ENCODE measurements at places on chromosomes 2 and 18. TPM values are rescaled to one million over a fixed set of nuclear protein-coding genes. Genes with fewer than 3 reads are reported as not detected.
A peak's percentile ranks its signal among the peaks of the same experiment; 100 is the strongest.

GRCh38 chr2:237982039-237982725 lies 15.4 kb downstream of the UBE2F start:
- H3K27ac ChIP-seq: peak overlapping the region; percentile 58
- no peak overlapping the region for H3K4me3 ChIP-seq
- H3K4me1 ChIP-seq: peaks cover 54% of the 10 kb centered on the region
- peaks cover 20% of the 10 kb centered on the region for H3K36me3 ChIP-seq
- no peak for DNase-seq

DNA sequence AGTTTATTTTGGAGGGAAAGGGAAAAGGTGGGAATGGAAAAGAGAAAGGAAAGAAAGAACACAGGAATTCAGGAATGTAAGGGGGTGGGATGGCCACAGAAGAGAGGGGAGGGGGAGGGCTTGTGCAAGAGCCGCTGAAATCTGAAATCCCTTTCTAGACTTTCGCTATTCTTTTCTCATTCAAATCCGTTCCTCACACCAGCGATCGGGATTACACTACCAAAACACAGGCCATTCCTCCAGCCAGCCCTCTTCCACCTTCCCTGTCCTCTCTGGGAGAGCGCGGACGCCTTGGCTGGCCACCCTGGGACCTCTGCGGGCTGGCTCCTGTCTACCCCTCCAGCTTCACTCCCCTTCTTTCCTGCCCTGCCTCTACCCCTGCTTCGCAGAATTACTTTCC lies 102.3 kb downstream of the CDCA7 start:
- H3K36me3 ChIP-seq: no peaks in the 10 kb centered on the region
- no peaks in the 10 kb centered on the region for H3K4me1 ChIP-seq
- no peak overlapping the region for H3K4me3 ChIP-seq
- no peak for DNase-seq

DNA sequence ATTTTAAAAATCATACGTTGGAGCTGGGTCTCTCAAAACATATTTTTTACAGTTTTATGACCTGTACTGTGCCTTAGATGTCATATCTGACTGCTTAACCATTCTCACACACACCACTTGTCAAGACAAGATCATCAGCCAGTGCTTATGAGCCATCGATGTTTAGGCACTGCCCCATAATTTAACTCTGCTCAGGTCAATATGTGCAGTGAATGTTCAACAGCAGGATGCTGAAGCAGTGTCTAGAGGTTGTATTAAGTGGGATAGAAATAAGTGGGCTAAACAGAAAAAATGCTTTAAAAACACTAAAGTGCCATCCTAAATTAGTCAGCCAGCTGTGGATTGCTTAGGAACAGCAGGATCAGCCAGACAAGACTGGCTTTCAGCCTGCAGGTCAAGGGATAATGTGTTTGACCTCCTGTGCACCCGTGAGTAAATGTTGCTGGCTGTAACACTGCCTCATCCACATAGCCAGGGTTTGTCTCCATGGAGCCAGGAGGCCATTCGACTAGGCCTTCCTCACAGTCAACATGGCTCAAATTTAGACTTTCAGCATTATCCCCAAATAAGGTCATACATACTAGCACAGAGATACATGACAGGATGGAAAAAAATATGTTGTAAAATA lies 139.0 kb upstream of the NXPH2 start:
- H3K27me3 ChIP-seq: no peaks in the 10 kb centered on the region
- no peak overlapping the region for H3K4me3 ChIP-seq
- H3K4me1 ChIP-seq: no peaks in the 10 kb centered on the region
- H3K27ac ChIP-seq: no peak overlapping the region
- H3K36me3 ChIP-seq: no peaks in the 10 kb centered on the region
- no peak for DNase-seq

RAD51AP2 gene
- total RNA-seq: 0.07 TPM

DNA sequence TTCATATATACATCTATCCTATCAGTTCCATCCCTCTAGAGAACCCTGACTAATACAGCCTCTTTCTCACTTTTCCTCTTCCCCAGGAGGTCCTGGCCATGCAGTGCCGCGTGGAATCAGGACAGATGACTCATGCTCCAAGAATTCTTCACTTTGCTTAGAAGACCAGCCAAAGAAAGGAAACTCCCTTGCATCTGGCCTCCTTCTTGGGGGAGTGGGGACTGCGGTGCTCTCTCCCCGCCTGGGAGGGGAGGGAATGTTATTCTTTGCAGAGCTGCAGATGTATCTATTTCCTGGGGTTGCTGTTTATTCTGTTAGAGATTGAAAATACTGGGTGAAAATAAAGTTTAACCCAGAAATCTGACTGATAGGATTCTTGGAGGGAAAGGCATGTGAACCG lies 111.5 kb upstream of the SH3BP4 start:
- H3K36me3 ChIP-seq: no peaks in the 10 kb centered on the region
- no peaks in the 10 kb centered on the region for H3K27me3 ChIP-seq
- peak; percentile 56 for DNase-seq
- no peak overlapping the region for H3K4me3 ChIP-seq
- H3K4me1 ChIP-seq: peaks cover 30% of the 10 kb centered on the region

TRABD2A gene
- 3.9 TPM for total RNA-seq

CIDEA gene
- not detected for total RNA-seq

DNA sequence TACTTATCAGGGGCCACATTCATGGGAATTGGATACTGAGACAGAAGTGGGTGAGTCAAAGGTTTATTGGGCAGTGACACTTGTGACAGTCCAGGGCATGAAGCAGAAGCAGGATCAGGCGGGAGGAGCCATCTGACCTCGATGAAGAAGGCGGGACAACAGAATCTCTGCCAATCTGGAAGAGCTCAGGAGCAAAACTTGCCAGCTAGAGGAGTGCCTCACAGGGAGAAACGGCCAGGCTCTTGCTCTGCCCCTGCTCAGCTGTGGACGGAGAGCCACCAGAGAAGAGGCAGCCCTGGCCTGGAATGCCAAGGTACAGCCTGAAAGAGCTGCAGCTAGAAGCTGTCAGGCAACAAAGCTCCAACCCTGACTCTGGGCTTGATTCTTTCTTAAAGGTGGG lies 16.9 kb downstream of the DAW1 start:
- no peak overlapping the region for H3K4me3 ChIP-seq
- no peaks in the 10 kb centered on the region for H3K27me3 ChIP-seq
- H3K36me3 ChIP-seq: no peaks in the 10 kb centered on the region
- DNase-seq: no peak
- no peak overlapping the region for H3K27ac ChIP-seq

SERPINB2 gene
- 1.2 TPM for total RNA-seq

PDE6D gene
- 16.8 TPM for total RNA-seq
